ENCODE measurements at places on chromosomes 6 and 20.

GRCh38 chr20:37584238-37584807, 56.6 kb upstream of the BLCAP start:
- DNase-seq, result peak; percentile 23

DNA sequence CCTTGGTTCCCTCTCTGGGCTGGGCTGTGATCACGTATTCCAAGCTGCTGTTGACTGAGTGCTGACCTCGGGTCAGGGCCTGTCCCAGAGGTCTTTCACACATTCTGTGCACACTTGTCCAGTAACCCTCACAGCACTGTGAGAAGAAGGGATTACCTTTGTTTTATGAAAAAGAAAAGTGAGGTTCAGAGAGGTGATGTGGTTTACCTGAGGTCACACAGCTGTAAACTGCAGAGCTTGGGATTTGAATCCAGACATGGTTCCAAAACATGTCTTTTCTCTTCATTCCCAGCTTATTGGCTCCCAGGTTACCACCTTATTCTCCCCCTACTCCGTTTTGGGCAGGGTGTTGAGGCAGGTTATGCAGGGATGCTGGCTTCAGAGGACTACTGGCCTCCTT, 28.4 kb upstream of the CDH22 start:
- DNase-seq, result no peak

DNA sequence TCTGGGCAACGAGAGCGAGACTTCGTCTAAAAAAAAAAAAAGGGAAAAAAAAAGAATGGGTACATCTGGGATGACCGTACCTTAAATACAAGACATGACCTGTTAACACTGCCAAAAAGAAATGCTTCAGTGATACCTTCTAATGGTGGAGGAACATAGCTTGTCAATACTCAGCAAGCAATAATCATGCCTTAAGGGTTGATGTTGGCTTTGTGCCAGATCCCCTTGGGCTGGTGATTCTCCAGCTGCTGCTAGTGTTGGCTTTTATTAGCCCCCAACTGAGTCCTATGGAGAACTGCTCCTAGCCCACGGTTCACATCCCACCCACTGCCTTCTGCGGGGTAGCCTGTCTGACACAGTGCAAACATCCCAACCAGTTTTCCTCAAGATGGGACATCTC, 134.9 kb downstream of the PLCB1 start:
- DNase-seq, result no peak

DNA sequence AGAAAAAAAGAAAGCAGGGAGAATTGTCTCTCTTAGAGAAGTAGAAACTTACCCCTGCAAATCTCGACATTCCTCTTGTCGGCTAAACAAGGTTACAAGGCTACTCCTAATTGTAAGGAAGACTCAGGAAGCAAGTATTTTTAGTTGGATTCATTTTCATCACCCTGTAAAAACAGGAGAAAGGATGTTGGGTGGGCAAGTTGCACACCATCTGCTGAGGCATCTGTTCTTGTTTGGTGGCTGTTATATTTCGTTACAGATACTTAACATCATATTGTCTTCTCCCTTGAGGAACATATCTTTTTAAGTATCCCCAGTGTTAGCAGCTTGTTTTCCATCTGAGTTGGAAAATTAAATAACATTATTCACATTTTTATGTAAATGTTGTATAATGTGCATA, 187.5 kb downstream of the PLCB4 start:
- DNase-seq, result no peak

GRCh38 chr20:2006452-2007361, 12.8 kb upstream of the PDYN start:
- peak; percentile 73 for DNase-seq

DNA sequence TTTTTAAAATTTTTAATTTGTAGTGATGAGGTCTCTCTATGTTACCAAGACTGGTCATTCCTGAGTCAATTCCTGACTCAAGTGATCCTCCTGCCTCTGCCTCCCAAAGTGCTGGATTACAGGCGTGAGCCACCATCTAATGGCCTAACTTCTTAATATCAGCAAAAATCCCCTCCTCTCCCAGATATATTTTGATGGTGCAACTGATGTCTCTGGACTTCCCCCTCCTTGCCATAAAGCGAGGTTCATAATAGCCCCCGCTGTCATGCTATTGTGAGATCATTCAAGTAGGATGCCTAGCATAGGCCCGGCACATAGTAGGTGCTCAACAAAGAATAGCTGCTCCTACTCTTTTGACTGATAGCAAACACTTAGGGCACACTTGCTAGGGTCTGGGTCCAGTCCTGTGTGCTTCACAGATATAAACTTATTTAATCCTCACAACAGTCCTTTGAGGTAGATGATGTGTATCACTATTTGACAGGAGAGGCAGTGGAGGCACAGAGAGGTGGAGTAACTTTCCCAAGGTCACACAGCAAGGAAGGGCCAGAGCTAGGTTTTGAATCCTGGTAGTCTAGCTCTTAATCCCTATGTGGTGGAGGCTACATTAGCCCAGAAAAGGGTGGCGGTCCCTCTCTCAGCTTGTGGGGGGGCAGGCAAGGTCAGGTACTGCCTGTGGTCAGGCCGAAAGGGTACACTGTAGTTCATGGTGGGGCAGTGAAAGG, 14.6 kb downstream of the SRC start:
- no peak for DNase-seq

GRCh38 chr6:168338777-168339176, 19.2 kb upstream of the DACT2 start:
- DNase-seq, result no peak

DNA sequence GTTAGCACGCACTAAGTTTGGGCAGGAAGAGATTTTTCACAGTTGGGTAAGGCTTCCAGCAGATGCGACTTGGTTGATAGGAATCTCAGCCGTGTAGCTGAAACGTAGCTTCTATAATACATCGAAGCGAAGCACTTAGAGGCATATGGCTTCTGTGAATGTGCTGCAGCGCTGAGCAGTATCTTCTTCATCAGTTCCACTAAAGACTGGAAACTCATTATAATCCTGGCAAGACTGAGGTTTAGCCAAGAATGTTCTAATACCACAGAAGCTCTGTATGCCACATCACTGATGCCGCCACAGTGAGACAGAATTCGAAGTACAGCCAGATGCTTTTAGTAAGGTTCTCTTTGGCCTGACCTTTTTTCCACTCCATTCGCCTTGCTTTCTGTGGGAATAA, 680.2 kb upstream of the AGPAT4 start:
- no peak for DNase-seq

- DNase-seq, result no peak
These were observed 58.8 kb downstream of the BMP6 start for GRCh38 chr6:7784706-7785105.

DNA sequence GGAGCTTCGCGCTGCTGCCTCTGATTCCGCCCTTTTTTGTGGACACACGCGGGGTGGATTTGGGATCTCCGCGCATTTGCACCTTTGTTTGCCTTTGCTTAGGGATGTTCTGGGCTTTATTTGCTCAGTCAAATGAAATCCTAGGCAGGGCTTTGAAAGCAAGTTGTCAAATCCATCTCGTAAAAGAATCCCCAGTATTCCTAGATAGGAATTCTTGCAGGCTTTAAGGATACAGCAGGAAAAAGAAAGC, 453 bp downstream of the CEP57L1 start:
- no peak for DNase-seq

DNA sequence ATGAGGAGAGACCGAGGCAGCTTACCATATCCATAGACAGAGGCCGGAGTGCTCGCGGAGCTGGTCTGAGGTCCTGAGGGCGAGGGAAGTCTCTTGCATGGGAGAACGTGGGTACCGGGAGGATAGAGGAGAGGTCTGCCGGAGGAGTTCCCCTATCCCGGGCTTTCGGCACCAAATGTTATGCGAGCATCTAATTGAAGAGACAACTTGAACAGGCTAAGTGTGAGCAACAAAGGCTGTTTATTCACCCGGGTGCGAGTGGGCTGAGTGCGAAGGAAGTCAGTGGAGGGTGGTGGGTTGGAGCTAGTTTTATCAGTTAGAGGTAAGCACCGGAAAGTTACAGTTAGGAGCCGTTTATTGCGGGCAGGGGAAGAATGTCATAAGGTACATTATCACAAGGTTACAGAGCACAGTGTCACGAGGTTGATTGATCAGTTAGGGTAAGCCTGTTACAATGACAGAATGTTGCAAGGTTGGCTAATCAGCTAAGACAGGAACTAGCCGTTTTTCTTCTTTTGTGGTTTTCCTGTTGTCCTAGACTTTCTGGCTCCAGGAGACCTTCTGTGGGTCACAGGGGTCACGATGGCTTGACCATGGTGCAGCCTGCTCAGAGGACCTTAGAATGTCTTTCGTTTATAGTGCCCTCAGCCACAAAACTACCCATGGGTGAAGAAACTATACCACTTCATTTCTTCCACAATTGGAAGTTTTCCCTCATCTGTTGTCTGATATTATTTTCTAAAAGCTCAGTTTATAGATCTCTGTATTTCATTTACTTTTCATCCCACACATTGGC, 746.0 kb upstream of the ADGRB3 start:
- DNase-seq, result no peak

GRCh38 chr20:49913399-49914047, 1.8 kb downstream of the SPATA2 start:
- no peak for DNase-seq

DNA sequence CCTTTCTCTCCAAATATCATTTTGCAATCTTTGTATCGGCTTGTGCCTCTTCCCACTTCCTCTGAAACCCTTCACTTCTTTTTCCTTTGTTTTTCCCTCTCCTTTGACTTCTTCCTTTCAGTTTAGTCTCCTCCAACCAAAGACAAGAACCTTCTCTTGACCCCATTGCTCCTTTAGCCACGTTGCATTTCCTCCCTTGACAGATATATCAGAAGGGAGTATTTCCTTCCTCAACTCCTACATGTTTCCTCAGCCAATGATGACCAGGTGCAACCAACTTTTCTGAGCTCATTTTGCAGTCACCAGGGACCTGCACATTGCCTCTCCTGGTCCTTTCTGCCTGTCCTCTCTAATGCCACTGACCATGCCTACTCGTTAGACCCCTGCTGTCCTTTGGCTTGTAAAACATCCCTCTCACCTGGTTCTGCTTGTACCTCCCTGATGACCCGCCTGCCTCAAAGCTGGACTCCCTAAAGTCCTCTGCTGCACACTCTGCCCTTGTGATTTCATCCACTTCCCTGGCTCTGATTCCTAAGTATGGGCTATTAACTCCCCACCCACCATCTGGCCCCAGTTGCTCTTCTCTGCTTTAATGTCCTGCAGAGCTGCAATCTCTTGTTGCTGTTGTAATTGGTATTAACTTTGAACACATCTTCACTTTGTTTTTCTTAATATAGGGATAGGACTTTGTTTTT, 27.4 kb downstream of the SLC22A16 start:
- no peak for DNase-seq

GRCh38 chr20:33626190-33626589, 35.9 kb upstream of the C20orf144 start:
- no peak for DNase-seq

DNA sequence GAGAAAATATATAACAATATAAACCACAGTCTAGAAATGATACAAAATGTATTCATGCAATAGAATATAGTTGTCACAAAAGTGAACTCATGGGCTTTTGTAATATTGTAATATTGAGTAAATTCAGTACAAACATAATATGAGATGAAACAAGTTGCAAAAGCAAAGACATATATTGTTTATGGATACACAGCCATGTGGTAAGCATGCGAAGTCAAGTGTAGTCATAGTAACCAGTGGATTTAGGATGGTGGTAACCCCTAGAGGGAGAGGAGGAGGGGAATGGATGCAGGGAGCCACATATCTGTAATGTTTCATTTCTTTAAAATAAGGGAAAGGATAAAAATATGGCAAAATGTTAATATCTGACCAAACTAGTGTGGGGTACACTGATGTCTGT, 47.3 kb downstream of the ARMC2 start:
- no peak for DNase-seq

DNA sequence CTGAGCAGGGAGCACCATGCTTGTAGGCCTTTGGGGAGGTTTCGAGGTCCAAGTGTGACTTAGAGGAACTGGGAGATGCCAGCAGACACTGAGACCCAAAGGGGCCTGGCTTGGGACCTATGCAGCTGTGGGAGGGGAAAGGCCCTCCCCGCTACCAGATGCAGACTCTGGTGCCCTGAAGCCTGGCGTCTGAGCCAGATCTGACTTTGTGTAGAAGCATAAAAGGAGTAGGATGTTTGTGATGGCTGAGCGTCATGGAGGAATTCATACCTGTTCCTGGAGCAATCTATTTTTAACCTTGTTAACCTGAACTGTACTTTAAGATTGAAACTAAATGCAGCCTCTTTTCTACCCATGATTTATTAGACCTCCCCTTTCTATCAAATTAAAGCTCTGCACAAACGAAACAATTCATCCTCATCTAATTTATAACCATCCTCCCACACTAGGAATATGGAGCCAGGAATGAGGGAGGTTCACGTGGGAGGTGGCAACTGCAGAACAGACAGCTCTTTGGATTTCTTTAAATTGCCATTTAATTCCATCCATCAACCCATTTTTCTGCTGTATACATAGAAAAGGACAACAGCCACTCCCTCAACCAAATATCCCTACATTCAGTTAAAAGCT, 172.6 kb upstream of the AGPAT4 start:
- DNase-seq, result no peak

DNA sequence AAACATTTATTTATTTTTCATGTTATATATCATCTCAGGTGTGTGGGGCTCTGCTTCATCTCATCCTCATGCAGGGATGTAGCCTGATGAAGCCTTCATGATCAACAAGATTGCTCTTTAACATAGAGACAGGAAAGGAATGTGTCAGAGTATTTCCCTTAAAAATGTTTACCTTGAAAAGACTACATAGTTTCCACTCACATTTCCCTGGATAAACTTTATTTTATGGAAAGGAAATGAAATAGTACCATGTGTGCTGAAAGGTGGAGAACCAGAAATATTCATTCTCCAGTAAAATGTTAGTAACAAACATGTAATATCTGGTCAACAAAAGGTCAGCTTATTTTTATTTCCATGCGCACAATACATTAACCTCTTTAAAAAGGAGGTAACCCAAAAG, 155.8 kb downstream of the GRM1 start:
- DNase-seq, result no peak

DNA sequence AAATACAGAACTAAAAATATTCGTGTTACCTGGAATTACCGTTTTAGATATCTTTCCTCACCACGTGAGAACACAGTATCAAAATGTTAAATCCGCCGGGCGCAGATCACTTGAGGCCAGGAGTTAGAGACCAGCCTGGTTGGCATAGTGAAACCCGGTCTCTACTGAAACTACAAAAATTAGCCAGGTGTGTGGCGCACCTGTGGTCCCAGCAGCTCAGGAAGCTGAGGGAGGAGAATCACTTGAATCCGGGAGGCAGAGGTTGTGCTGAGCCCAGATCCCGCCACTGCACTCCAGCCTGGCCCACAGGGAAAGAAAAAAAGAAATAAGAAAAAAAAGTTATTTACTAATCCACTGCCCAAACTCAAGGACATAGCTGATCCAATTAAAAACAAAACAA, 4.8 kb upstream of the DDX43 start:
- DNase-seq, result no peak

Measured in retina (tissue), 1 donor.